HL-60 (cell line): ENCODE measurements at places on chromosomes 13 and 19.
A peak's percentile ranks its signal among the peaks of the same experiment; 100 is the strongest.

DNA sequence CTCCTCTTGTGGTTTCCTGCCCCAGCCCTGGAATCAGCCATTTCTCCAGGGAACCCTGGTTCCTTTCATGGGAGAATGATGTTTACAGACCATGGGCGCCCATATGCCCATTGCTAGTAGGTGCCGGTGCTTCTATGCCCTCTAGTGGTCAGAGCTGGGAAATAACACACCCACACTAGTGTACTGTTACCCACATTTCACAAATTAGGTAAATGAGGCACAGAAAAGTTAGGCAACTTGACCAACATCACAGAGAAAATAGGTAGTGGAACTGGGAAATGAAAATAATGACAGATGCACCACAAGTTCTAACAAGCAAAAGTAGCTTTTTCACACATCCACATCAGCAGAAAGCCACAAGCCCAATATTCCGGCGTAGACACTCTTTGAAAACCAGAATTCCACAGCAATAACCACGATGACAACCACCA is 1.3 kb upstream of the CEACAM3 start:
- DNase-seq = peak; percentile 82

- DNase-seq = no peak
Observed at GRCh38 chr19:41156207-41156606, 36.8 kb upstream of the CYP2S1 start.

- DNase-seq = no peak
Observed at GRCh38 chr13:51245583-51245982, 23.4 kb downstream of the FAM124A start.

- DNase-seq = no peak
Observed at GRCh38 chr19:48428670-48429069, 17.1 kb upstream of the GRWD1 start.

- DNase-seq = no peak
Observed at GRCh38 chr13:36870050-36870692, 49.9 kb downstream of the SMAD9 start.

DNA sequence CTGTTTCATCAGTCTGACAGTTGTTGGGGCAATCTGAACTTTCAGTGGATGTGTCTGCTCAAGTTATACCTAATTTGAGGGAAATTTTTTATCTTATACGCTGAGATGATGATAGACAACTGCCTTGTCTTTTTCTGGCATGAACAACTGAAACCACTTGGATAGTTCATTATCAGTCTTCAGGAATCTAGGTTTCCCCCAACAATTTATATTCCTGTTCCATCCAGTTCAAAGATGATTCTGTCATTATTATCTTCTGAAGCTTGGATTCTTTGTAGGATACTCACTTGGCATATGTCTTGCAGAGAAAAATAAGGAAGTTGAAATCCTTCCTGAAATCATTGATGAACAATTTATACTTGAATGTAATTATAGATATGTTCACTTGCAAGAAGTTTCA is 193.7 kb downstream of the LMO7 start:
- DNase-seq = no peak

GRCh38 chr19:13150931-13151604 is 857 bp downstream of the IER2 start:
- no peak for DNase-seq

GRCh38 chr19:31952693-31953092 is 392.7 kb upstream of the ZNF507 start:
- DNase-seq = no peak

- no peak for DNase-seq
Observed at GRCh38 chr19:28397306-28397705, 815.6 kb downstream of the UQCRFS1 start.

DNA sequence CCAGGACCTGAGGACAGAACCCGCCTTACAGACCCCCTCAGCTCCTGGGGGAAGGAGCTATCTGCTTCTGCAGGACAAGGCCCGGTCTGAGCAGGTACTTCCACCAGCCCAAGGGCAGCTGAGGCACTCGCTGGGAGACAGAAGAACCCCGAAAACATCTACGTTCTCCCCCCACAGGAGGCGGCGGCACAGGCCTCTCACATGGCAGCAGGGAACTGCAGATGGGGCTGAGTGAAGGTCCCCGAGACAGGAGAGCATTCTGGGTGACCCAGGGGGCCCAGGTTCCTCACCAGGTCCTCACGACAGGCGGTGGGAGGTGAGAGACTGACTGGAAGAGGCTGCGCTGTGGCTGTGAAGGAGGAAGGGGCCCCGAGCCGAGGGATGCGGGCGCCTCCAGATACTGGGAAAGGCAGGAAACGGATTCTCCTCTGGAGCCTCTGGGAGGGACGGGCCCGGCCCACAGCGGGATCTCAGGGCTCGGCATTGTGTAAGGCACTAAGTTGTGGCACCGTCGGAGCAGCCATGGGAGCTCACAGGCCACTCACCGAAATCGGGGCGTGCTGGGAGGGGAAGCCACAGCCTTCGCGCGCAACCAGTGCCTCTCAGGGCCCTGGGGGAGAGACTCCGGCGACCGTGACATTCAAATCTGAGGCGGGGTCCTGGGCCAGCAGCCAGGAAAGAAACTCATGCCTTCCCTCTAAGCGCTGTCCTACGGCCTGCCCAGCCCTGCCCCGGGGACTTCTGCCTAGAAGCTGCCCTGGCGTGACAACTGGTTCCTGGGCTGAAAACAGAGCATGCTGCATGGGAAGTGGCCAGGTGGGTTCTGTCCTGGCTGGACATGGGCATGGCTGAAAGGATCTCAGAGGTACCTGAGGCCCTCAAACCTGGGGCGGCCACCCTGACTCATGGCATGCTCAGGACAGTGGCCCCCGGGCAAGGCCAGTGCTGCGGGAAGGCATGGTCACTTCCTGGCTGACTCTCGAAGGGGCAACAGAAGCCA is 14.0 kb downstream of the RPL36 start:
- no peak for DNase-seq
